T-helper 2 cell (primary cell): ENCODE measurements at places on chromosomes 7 and 10.

GRCh38 chr10:59536167-59537014, 173.3 kb downstream of the SLC16A9 start:
- no peak for DNase-seq

GRCh38 chr7:99504281-99504602, 220 bp upstream of the ZKSCAN5 start:
- DNase-seq, result no peak

- DNase-seq, result no peak
Observed at GRCh38 chr10:48658243-48658974, 26.3 kb upstream of the WDFY4 start.

GRCh38 chr7:41503438-41503837, 199.5 kb downstream of the INHBA start:
- no peak for DNase-seq

- no peak for DNase-seq
Observed at GRCh38 chr10:124035306-124035927, 58.0 kb downstream of the CHST15 start.

GRCh38 chr10:88004451-88004850, 141.0 kb downstream of the PTEN start:
- no peak for DNase-seq

GRCh38 chr7:133186060-133186459, 66.8 kb upstream of the EXOC4 start:
- no peak for DNase-seq

DNA sequence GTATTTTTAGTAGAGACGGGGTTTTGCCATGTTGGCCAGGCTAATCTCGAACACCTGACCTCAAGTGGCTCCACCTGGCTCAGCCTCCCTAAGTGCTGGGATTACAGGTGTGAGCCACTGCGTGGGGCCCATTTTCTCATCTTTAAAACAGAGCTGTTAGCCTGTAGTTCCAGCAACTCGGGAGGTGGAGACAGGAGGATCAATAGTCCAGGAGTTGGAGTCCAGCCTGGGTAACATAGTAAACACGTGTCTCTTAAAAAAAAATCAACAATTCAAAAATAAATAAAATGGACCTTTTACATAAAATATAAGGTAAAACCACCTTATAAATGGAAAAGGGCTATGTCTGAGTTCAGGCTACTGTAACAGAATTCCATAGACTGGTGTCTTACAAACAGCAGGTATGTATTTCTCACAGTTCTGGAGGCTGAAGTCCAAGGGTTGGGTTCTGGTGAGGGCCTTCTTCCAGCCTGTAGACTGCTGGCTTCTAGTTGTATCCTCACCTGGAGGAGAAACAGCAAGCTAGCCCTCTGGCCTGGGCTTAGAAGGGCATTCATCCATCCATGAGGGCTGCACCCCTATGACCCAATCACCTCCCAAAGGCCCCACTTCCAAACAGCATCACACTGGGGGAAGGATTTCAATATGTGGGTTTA, 7.0 kb upstream of the PVRIG start:
- DNase-seq, result no peak

DNA sequence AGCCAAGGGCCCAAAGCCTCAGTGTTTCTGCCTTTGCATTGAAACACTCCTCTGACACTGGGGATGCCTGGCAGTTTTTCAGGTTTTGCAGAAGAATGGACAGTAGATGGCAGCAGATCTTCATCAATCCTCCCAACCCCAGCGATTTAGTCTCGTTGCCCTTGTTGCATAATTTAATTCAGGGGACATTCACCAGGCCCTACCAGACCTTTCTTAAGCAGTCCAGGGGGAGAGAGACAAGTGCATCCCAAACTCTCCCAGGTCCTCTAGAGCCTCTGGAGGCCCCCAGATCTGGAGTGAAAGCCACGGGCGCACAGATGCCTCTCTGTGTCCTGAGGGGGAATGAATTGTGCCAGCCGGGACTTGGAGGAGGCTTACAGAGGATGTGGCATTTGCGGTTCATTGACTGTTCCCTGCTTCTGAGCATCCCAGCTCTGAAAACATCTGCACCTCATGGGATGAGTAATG, 29.6 kb downstream of the MINDY4 start:
- DNase-seq, result no peak

GRCh38 chr7:63028376-63029206, 970.1 kb upstream of the ZNF722 start:
- DNase-seq, result no peak

GRCh38 chr7:147412109-147412508, 1178.5 kb upstream of the C7orf33 start:
- no peak for DNase-seq

GRCh38 chr10:123808906-123809305, 82.7 kb downstream of the CPXM2 start:
- DNase-seq, result no peak

- no peak for DNase-seq
Observed at GRCh38 chr10:95407546-95407945, 116.7 kb upstream of the PDLIM1 start.

GRCh38 chr7:30743371-30744074, 8.4 kb upstream of the INMT start:
- no peak for DNase-seq

- DNase-seq, result no peak
Observed at GRCh38 chr10:33212061-33212748, 122.3 kb downstream of the NRP1 start.

DNA sequence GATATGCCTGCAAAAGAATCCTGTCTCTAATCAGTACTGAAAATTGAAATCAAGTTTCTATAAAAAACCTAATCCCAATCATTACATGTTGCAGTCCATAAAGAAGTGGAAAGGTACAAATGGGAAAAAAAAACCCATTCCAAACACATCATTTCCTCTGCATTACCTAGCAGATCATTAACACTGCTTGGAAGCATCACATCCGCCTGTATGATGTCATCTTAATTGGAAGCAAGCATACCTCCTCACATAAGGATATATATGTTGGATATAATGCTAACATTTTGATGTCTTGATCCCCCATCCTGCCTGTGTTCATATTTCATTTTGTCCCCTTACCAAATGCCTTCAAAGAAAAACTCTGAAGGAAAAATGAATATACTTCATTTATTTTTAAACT, 241.3 kb upstream of the AOAH start:
- no peak for DNase-seq

DNA sequence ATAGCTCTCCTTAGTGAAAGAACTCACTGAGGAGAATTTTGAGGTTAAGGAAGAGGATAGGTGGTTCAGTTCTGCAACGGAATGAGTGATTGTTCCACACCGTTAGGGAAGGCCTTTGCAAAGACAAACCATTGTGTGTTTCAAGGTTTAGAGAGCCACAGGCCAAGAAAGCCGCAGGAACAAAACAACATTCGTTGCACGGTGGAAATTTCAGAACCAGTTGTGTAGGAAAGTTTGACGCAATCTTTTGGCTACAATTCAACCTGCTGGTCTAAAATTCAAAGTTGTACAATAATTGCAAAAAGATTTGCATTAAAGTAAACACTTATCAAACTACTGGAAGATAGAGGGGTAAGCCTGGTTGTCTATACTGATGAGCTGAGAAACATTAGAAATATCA, 91.4 kb downstream of the FAM107B start:
- no peak for DNase-seq

GRCh38 chr7:137122145-137122544, 221.4 kb downstream of the PTN start:
- DNase-seq, result no peak

DNA sequence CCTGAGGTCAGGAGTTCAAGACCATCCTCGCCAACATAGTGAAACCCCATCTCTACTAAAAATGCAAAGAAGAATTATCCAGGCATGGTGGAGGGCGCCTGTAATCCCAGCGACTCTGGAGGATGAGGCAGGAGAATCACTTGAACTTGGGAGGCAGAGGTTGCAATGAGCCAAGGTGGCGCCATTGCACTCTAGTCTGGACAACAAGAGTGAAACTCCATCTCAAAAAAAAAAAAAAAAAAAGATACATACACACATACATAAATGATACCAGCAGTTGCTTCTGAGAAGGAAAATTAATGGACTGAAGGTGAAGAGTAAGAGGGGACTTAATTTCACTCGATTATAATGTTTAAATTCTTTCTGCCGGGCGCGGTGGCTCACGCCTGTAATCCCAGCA, 40.2 kb upstream of the PAX2 start:
- no peak for DNase-seq

DNA sequence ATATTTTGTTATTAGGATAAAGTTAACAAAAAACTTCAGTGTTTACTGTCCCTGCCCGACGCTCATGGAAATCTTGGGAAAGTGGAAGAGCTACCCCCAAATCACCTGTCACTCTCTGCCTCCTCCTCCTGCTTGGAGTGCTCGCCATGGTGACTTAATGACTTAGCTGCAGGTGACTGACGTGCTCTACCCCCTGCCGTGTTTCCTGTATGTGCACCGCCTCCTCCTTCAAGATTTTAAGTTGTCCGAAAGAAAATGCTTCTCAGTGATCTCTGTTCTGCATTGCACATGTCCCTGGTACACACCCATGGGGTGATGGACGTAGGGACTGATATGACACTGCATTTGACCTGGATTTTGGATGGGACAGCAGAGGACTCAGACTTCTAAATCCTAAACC, 338.8 kb upstream of the SHH start:
- DNase-seq, result no peak

- DNase-seq, result no peak
Observed at GRCh38 chr7:154553711-154554265, 449.1 kb downstream of the PAXIP1 start.

GRCh38 chr10:89078724-89079672, 88.4 kb downstream of the FAS start:
- no peak for DNase-seq
